Left renal pelvis (tissue), 4 donors: ENCODE measurements at places on chromosomes 6 and 20. TPM values are rescaled to one million over a fixed set of nuclear protein-coding genes. Genes with fewer than 3 reads are reported as not detected.

- DNase-seq: no peak
These were observed 180.5 kb downstream of the OGFRL1 start for GRCh38 chr6:71468841-71469700.

FLOT1 gene
- polyA plus RNA-seq: 138 TPM

RIPPLY2 gene
- not detected for polyA plus RNA-seq

- DNase-seq: no peak
These were observed 260.1 kb upstream of the ARID1B start for GRCh38 chr6:156517088-156517487.

DNA sequence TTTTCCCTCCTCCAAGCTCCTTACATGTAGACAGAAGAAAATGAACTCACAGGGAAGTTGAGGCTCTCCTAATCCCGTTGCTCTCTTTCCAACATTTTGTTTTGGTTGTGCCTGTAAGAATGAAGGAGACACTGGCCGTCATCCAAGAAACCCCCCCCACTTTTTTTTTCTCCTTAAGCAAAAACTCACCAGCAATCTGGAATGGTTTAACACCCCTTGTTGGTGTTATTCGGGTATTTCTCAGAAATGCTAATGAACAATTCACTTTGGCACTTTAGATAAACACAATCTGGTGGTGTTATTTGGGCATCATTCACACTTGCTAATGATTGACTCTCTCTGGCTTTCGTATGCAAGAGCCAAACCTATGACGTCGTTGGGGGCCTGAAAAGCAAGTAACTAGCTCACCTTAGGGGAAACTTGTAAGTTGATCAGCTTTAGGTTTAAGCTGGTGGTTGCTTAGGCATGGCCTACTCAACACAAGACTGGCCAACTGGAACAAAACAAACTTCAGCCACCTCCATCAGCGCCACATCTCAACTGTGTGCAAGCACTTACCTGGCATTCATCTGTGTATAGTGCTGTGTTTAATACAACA lies 24.3 kb upstream of the OLIG3 start:
- DNase-seq: no peak

GRCh38 chr6:41373919-41374617 lies 38.7 kb downstream of the NCR2 start:
- DNase-seq: no peak

ECT2L gene
- 0.27 TPM for polyA plus RNA-seq

DNA sequence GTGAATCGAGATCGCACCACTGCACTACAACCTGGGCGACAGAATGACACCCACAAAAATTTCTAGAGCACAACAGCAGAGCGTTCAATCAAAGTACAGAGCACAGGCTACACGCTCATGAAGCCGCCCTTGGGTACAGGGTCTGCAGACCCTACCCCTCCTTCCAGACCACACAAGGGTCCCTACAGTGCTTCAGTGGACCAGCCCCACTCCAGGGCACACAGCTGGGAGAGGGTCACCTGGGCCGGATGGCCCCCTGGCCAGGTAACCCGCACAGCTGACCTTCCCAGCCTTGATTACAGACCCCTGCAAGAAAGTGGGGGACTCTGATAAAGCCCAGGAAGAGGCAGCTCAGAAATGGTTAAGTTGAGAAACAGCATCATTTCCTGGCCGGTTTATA lies 63.6 kb downstream of the RIPOR3 start:
- DNase-seq: no peak

HLA-G gene
- 5.6 TPM for polyA plus RNA-seq

DNA sequence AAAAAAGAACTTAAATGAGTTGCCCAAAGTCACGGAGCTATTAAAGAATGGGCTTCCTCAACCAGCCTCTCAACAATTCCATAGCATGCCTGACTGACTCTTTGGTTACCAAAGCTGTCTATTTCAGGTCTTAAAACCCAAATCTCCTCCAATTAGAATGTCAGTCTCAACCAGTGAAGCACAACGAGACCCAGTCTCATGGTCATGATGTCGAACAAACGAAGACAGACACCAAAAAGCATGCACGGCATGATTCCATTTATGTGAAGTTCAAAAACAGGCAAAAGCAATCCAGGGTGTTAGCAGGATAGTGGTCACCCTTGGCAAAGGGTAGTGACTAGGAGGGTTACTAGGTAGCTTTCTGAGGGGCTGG lies 16.3 kb upstream of the PTPN1 start:
- no peak for DNase-seq

PTGIS gene
- polyA plus RNA-seq: 134 TPM

OLIG3 gene
- polyA plus RNA-seq: not detected

- no peak for DNase-seq
These were observed 29.7 kb upstream of the FAM50B start for GRCh38 chr6:3819161-3820110.

- DNase-seq: no peak
These were observed 5.0 kb downstream of the VSX1 start for GRCh38 chr20:25076731-25077609.

DNA sequence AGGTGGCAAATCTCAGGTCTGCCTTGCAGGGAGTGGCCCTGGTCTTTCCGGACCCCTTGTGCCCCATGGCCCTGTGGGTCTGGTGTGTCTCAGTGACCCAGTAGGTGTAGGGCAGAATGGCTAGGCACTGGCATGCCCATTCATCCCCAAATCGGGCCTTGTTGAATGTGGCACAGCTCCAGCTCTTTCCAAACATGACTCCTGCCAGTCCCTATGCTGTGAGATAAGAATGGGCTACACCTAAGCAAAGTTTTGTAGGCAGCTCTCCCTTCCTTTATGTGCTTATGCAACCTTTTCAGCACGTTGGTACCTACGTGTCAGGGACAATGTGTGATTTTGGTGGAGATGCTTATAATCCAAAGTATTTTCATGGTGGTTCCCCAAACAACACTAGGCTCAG lies 33.9 kb downstream of the FOXO3 start:
- no peak for DNase-seq

NKAPL gene
- polyA plus RNA-seq: 3.0 TPM

APOM gene
- 66.7 TPM for polyA plus RNA-seq

GRCh38 chr6:17018425-17018824 lies 83.4 kb upstream of the STMND1 start:
- DNase-seq: no peak

DNA sequence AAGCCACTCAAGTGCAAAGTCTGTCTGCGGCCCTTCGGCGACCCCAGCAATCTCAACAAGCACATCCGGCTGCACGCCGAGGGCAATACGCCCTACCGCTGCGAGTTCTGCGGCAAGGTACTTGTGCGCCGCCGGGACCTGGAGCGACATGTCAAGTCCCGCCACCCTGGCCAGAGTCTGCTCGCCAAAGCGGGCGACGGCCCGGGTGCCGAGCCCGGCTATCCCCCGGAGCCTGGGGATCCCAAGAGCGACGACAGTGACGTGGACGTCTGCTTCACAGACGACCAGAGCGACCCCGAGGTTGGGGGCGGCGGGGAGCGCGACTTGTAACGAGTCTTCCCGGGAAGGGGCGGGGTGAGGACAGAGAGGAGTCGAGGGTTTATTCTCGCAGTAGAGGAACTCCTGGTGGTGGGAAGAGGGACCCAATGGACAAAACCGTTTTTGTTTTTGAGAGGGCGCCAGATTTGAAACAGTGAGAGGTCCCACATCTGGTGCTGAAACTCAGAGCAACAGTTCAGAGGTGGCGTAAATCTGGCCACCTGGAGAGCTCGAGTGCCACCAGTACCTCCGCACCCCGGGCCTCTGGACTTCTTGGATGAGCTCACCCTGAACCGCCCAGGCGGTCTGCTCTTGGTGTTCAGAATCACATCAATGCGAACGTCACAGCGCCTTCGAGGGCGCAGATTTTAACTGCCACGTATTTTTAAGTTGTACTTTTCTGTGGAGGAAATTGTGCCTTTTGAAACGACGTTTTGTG lies 8.0 kb downstream of the PRDM13 start:
- no peak for DNase-seq

HMGCLL1 gene
- polyA plus RNA-seq: 2.6 TPM

- DNase-seq: no peak
These were observed 307.8 kb downstream of the CDH4 start for GRCh38 chr20:61559706-61560315.

DNA sequence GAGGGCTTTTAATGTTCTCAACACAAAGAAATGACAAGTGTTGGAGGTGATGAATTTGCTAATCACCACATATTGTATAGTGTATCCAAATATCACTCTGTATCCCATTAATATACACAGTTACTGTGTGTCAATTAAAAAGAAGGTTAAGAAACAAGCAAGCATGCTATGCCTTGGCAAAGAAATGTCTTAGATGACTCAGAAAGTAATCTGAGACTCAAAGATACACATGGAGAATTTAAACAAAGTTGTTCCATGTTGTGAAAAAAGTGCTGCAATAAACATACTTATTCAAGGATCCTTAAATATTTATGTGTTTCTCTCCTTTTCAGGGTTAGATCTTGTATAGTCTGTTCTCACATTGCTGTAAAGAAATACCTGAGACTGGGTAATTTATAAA lies 300.9 kb downstream of the DHX35 start:
- DNase-seq: no peak

- no peak for DNase-seq
These were observed 47.7 kb upstream of the TMEM244 start for GRCh38 chr6:129908858-129909257.

DNA sequence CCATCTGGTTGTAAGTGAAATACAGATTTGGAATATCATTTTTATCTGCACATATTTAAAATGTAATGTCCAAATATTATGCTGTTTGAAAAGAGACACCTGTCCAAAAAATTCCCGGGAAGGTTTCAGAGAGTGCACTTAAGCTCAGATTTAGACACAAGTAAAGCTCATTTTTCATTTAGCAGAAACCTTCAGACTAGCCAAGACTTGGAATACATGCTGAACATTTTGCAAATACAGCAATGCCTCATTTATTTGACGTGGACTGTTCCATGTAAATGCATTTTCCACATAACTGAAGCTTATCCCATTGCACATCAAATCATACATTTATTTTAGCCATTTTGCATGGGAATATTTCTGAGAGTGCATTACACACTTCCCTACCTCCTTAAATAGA lies 280.7 kb downstream of the ZNF217 start:
- DNase-seq: no peak

MC3R gene
- polyA plus RNA-seq: not detected

PNPLA1 gene
- 0.11 TPM for polyA plus RNA-seq

DNA sequence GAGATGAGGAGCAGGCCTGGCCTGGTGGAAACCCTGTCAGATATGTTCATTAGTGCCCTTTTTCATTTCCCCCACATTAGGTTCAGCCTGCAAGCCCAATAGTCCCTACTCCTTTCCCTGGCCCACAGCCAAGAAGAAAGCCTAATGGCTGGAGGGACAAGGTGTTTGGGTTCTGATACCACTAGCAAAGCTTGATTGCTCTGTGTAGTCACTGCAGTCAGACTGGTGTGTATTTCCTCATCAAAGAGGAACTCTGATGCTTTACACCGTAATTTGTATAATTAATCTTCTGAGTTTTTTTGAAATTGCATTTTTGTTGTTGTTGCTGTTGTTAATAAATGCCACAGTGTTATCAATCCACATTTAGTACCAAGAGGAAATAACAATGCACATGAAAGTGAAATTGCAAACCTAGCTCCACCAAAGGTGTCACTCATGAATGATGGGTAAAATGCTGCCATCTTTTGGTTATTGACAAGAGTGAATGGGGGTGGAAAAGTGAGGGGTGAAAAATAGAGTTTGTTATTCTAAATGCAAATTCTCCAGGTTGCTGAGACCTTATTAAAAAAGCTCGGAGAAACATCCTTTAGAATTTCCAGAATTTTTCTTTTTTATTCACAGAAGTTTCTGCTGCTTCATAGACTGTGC lies 320.2 kb upstream of the POU3F2 start:
- no peak for DNase-seq

GRCh38 chr20:17652411-17652810 lies 29.6 kb downstream of the RRBP1 start:
- no peak for DNase-seq

- DNase-seq: no peak
These were observed 43.4 kb upstream of the BLCAP start for GRCh38 chr20:37571033-37571432.

GRCh38 chr20:37511610-37512275 lies 9.3 kb upstream of the NNAT start:
- DNase-seq: no peak

- no peak for DNase-seq
These were observed 41.5 kb upstream of the RNF24 start for GRCh38 chr20:4056880-4057279.

DNA sequence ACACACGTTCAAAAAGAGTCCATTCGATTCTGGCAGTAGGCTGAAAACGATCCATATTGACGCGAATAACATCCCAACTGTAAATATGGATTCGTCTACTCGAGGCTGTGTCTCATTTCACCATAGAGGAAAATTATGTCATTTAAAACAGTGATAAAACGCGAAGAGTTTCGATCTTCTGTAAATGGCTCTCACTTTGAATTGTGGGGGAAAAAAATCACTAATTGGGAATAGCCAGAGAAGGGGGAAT lies 845 bp upstream of the MARCKS start:
- DNase-seq: no peak

DNA sequence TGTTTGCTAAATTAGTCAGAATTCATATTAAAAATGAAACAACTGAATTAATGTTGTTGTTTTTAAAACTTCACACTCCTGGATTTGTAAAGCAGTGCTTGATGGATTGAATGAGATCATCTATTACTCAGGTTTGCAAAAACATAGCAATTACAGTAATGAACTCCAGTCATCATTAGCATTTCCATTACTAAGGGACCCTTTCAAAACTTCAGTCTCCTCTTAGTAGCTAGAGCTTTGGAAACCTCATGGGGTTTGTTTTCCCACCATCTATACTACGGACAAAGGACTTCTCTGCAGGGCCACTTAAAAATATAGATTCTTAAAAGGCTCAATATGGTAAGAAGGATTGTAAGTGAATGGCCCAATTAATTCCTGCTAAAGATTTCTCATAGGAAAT lies 209.9 kb upstream of the PRND start:
- no peak for DNase-seq

GRCh38 chr6:63814459-63814858 lies 178.9 kb downstream of the PHF3 start:
- no peak for DNase-seq

HCRTR2 gene
- polyA plus RNA-seq: 0.49 TPM

GRCh38 chr6:35036828-35037663 lies 104.1 kb downstream of the TCP11 start:
- no peak for DNase-seq

ADGRB3 gene
- polyA plus RNA-seq: 5.7 TPM

DNA sequence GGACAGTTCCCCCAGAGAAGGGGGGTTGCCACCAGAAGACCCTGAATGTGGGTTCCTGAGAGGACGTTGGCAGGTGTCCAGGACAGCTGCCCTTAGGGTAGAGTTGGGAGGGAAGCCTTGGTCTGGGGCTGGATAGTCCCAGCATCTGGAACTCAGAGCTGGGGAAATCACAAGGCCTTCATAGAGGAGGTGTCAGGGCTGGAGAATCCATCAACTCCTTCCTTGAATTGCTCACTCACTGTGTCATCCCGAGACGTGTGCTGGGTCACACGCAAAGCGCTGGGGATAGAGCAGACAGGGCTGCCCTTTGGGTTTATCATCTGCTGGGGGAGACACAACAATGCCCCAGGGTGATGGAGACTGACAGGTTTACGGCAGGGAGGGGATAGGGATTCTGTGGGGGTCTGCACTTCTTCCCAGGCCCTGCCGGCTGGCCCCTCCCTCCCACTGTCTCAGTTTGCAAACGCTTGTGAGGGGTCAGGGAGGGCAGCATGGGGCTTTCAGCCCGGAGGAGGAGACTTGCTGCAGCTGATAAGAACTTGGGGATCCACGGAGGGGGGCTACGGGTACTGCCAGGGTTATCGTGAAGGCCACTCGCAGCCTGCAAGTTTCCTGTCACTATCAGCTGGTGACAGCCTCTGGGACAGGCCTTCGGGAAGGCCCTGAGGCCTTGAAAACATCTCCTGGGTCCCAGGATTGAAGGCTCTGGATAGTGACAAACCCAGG lies 18.6 kb downstream of the RBM38 start:
- no peak for DNase-seq
